T-helper 1 cell (primary cell): ENCODE measurements at places on chromosomes 7 and 10.
A peak's percentile ranks its signal among the peaks of the same experiment; 100 is the strongest.

- no peak for DNase-seq
Measured at GRCh38 chr10:129063877-129064276, 403.2 kb upstream of the MGMT start.

DNA sequence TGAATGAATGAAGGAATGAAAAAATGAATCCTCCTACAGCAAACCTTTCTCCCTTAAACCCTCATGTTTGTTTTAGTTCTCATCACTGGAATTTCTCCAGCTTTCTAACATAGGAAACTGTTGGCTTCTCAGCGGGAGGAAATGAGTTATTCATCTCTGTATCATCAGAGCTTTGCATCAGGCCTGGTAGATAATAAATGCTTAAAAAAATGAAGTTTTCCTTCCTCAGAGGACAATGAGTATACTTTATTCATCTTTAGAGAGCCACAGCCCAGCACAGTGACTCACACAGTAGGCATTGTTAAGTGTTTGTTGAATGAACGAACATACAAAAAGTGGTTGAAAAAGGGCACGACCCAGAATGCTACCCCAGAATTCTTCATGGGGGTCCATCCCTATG is 62.6 kb downstream of the COL13A1 start:
- no peak for DNase-seq

DNA sequence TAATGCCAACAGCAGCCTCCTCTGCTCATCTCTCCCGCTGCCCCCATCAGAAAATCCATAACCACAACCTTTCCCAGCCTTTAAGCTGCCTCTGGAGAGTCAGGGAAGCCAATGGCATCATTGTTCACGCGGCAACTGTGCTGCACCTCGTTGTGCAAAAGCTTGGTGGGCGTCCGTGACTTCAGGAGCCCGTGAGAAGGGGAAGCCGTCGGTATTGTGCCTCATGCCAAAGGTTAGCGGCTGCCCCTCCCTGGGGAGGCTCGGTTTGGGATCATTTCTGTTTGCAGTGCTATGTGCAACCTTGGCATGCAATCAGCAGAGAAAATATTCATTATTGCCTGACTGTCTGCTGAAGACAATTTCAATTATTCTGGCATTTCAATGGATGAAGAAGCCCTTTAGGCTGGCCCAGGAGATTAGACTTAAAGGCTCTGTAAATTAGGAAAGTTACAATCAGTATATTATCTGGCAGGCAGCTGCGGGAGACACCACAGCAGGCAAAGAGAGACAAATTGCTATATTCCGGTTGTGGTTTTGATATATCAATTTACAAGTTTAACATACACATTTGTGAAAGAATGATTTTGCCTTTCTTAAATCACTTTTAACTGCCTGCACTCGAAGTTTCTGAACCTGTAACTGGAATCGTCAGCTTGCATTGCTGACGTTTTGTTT is 244.5 kb downstream of the GATA3 start:
- DNase-seq = no peak

DNA sequence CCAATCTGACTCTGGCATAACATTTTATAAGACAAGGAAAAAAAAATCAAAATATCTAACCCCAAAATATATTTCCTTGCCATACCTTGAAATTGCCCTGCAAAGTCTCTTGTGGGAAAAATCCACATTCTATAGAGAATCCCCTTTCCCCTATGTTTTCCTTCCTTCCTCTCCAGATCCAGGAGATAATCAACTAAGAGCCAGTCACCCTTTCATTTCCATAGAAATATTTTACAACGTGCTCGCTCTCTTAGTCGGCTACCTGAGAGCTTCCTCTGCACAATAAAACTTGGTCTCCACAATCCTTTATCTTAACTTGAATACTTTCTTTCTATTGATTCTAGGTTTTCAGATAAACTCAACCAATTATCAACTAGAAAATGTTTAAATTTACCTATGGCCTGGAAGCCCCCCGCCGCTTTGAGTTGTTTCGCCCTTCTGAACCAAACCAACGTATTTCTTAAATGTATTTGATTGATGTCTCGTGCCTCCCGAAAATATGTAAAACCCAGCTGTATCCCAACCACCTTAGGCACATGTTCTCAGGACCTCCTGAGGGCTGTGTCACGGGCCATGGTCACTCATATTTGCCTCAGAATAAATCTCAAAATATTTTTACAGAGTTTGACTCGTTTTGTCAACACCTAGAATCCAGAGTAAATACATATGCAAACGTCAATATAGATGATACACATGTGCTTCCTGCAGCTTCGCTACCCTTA is 869 bp downstream of the PSAP start:
- no peak for DNase-seq

- no peak for DNase-seq
Measured at GRCh38 chr7:86647385-86648094, 3.8 kb downstream of the GRM3 start.

GRCh38 chr7:115679976-115680375 is 350.6 kb downstream of the TFEC start:
- peak; percentile 2 for DNase-seq

GRCh38 chr10:114420811-114421485 is 16.6 kb upstream of the AFAP1L2 start:
- no peak for DNase-seq

- no peak for DNase-seq
Measured at GRCh38 chr10:125084191-125084613, 76.2 kb downstream of the CTBP2 start.

DNA sequence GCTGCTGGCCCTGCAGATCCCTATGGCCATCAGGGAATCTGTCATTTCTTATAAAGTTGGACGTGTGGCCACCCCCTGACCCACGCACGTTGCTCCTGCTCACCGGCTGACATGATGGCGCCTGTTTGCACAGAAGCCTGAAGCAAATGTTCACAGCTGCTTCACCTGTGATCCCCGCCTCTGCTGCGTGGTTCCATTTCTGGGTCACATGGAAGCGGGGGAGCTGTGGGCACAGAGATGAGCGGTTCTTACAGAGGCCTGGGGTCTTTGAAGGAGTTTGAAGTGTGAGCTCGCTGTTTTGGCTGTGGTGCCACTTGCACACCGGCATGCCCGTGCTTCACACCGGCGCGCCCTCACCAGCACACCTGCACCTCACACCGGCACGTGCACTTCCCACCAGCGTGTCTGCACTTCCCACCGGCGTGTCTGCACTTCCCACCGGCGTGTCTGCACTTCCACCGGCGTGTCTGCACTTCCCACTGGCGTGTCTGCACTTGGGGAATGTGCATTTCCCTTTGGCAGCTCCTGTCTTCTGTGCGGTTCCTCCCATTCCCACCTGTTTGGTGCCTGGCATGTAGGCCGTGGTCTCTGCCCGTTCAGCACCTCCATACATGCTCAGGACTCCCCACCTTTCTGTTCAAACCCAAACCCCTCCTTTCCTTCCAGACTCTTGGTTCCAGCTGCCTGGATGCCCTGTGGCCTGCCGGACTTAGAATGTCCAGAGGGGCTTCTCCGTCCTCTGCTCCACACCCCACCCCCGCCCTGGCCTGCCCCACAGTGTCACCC is 86.7 kb downstream of the INPP5A start:
- DNase-seq = no peak

DNA sequence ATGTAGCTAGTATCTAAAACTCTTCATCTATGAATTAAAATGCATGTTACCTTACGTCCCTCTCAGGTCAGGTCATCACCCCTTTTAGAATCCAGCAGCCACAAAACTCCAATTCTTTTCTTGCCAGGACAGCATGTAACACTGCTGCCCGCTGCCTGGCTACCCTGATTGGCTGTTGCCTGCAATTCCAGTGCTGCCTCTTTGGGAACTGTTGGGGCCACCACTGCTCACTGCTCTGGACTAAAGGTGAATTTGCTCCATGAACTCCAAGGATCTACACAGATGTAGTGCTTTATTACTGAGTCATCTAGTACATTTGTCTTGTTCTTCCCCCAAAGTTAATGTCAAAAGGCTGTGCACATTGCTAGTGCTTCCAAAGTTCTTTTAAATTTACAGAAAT is 40.4 kb downstream of the SCIN start:
- DNase-seq = no peak

GRCh38 chr10:102452672-102453340 is 1.5 kb upstream of the C10orf95 start:
- DNase-seq = no peak

DNA sequence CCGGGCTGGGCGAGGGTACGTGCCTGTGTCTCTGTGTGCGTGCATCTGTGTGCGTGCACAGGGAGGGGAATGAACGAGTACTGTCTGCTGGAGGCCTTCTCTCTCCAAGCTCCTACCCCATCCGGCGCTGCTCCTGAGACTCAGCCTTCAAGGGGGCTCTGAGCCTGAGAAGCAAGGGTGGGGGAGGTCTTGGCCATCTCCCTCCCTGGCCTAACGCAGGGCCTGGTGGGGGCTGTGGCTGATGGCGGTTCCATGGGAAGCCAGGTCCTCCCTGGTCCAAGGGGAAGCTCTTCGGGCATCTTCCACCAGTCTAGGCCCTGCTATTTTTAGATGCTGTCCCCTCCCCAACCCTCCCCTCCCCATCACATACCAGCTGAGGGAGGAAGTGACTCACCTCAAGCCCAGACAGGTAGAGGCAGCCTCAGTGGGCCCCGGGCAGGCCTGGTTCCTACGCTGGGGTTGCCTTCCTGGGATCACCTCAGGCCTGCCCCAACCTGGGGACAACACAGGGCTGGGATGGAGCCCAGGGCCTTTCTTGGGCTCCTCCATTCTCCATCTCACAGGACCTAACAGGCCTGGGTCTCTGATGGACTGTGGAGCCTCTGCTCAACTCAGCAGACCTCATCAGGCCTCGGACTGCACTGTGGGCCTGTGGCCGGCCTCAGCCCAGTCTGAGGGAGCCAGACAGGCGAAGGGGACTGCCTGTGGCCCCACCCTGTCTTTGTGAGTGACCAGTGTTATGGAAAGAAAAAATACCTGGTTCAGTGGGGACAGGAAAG is 32.2 kb downstream of the DNAJB12 start:
- no peak for DNase-seq

GRCh38 chr10:5500162-5500670 is 846 bp upstream of the CALML5 start:
- DNase-seq = no peak

GRCh38 chr7:43283706-43284105 is 171.3 kb downstream of the HECW1 start:
- no peak for DNase-seq

- no peak for DNase-seq
Measured at GRCh38 chr7:26136831-26137230, 15.2 kb upstream of the NFE2L3 start.

DNA sequence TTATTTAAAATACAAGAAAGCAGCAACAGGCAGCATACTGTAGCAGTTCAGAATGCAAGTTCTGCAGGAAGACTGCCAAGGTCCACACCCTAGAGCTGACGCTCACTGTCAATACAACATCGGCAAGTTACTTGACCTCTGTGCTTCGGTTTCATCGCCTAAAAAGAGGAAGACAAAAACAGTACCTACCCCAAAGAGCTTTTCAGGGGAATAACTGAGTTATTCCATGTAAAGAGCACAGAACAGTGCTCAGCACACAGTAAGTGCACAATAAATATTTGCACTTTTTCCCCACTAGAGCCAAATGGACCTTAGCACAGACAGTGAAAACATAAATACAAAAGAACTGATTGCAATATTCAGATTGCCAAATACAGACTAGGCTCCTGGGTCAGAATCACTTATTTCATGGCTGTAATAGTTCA is 88.6 kb downstream of the USP6NL start:
- DNase-seq = no peak

GRCh38 chr7:29917641-29918040 is 72.0 kb downstream of the SCRN1 start:
- no peak for DNase-seq

DNA sequence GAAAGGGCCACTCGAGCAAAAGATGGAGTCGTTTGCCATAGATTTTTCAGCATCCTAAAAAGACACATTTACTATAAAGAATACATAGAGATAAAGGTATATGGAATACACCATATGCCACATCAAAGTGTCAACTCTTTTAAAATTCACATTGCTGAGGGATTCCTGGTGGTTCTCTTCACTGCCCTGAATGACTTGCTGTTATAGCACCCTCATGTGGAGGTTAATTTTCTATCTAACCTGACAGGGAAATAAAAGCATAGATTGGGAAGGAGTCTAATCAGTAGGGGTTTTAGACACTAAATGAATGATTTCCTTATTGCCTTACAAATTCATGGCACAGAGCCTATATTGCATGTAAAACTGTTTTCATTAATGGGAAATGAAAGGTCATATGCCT is 25.9 kb downstream of the DNAH11 start:
- no peak for DNase-seq

DNA sequence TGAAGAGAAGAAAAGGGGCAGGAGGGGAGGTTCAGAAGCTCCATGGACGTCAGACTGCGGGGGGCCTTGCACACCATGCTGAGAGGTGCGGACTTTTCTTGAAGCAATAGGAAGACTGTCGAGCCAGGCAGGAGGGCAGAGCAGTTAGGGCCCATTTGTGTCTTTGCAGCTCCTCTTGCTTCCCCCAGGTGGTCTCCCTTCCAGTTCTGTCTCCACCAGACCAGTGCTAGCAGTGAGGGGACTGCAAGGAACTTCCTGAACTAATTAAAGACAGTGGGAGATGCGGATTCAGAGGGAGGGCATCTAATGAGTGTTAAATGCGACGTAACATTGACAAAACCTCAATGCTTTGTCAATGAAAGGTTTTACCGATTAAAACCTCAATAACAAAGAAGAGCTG is 225.4 kb downstream of the USP6NL start:
- no peak for DNase-seq
